ENCODE measurements at places on chromosomes 7 and 10. TPM values are rescaled to one million over a fixed set of nuclear protein-coding genes. Genes with fewer than 3 reads are reported as not detected.

WNT8B gene
- total RNA-seq, result not detected

CDC14C gene
- 0.29 TPM for total RNA-seq

GRCh38 chr7:102872460-102872859 lies 40.3 kb upstream of the LRRC17 start:
- DNase-seq, result peak; percentile 71

DNA sequence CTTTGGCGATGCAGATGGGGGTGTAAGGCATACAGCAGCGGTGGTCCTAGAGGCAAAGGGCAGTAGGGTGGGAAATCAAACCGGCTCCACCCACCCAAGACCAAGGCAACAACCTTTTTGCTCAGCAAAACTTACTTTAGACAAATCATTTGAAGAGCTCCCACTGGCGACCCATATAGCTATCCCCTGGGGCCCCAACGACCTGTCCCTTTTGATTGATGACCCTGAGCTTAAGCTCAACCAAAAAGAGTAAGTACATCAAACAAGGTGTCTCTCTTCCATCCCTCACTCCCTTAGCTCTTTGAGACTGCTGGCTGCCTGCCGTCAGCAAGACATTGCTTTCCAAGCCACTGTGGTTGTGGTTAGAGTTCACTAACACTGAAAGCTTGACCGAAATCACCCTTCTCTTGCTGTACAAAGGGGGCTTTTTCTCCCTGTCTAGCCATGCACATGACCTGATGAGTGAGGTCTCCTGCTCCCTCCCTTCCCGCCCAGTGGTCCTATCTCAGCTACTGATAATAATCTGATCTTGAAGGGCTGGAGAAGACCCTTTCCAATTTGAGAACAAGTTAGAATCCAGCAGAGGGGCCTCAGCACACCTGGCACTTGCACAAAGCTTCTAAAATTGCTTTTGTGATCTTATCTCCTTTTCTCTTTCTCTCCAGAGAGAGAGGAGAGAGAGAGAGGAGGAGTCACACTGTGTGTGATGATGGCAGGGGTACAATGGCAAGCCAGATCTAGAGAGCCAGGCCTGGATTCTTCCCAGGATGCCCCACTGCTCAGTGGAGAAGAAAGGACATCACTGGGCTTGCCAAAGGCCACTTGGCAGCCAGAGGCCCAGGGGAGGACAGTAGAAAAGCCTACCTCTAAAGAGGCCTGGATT lies 42.2 kb downstream of the XPNPEP1 start:
- no peak for DNase-seq

- DNase-seq, result no peak
Measured at GRCh38 chr7:145092766-145093165, 256.9 kb upstream of the TPK1 start.

DNA sequence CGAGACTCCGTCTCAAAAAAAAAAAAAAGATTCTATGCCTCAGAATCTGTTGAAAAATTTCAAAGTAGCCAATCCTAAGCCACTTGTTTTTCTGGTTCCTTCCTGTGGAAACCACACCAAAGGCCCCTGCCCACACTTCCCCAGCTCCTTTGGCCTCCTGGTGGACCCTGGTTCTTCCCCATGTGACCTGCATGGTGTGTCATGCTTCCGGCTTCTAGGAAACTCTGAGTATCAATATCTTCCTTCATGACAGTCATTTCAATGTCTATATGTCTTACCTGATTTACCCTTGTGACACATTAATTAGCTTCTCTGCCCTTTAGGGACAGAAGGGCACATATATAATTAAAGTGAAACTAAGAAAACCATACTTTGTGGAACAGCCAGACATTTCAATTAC lies 80.4 kb upstream of the GRB10 start:
- no peak for DNase-seq

DNA sequence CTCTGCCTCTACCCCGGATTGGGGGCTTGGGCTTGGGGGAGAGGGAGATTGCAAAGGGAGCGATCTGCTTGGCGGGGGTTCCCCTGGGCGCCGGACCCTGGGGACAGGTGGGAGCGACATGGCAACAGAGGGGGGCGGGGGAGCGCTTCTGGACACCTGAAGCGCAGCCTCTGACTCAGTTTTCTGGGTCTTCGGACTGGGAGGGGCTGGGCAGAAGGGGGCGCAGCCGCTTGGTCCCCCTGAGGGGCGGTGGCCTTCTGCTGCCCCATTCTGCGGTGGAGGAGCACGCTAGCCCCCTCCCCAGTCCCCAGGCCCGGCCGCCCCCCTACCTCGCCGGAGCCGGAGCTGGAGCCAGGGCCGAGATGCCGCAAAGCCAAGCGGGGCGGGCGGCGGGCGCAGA lies 380 bp downstream of the NAT16 start:
- DNase-seq, result no peak

DNA sequence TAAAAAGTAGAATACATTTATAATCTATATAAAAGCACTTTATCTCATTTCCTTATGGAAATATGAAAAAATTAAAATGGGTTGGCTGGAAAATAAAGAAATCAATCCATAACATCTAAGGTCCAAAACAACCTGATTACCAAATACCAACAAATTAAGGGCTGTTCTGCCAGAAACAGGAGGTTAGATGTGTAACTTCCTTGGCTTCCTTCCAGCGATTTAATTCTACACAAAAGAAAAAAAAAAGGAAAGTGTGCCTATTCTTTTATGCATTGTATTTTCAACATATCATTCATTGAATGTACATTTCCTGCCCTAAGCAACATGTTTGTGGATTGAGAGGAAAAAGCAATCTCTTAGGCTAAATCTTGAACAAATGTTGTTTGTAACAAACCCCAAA lies 36.2 kb upstream of the USP6NL start:
- no peak for DNase-seq

ARHGEF35 gene
- total RNA-seq, result 3.6 TPM

PDLIM1 gene
- 25.0 TPM for total RNA-seq

DNA sequence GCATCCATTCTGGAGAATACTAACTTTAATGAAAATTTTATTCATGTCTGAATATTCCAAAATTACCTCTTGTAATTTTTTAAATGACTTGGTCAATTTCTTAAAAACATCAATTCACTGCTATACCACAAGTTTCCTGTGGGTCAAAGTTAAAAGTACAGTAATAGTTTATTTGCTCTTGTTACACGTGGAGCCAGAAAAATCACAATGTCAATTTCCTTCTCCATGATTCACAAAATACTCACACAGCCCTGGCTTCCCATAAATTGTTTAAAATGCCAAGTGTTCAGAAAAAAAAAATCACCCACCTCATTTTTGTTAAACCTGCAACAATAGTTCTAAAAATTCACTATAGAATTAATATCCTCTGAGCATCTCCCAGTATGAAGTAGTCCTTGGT lies 139.5 kb upstream of the GRM3 start:
- no peak for DNase-seq

ZNF485 gene
- total RNA-seq, result 4.7 TPM

AFAP1L2 gene
- total RNA-seq, result not detected

GRCh38 chr7:101832205-101832631 lies 14.8 kb downstream of the CUX1 start:
- DNase-seq, result no peak

GRCh38 chr7:117008886-117009531 lies 55.7 kb downstream of the ST7 start:
- DNase-seq, result no peak

DNA sequence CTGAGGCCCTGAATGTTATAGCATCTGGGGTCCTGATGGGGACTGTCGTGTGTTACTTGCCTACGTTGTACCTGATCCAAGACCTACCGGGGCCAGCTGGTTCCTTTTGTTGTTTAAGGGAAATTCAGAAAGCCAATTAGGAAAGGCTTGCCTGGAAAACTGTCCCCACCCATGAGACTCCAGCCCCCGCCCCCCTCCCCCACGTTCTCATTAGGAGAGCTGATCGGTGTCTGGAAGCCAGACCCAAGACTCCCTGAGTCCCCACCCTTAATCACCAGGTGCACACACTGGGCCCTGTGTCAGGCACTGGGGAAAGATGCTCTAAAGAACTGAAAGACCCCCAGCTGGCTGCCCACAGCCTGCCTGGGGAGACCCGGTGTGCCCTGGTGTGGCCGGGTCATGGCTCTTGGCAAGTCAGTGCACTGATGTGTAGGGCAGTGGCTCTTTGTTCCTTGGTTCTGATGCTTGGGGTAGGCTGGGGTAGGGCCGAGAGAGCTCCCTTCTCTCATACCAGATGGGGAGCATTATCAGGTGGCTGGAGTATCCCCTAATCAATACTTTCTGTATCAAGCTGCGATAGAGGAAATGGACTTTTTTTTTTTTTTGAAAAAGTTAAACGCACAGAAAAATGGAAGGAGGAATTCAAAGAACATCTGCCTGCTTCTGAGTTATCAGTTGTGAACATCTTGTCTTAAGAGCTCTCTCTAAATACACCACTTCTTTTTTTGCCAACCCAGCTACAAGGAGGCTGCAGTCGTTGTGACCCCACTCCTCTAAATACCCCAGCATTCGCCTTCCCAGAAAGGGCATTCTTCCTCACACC lies 16.9 kb downstream of the TSPAN15 start:
- DNase-seq, result peak; percentile 34

GRCh38 chr10:88249450-88249849 lies 333.7 kb downstream of the RNLS start:
- no peak for DNase-seq

PCDH15 gene
- not detected for total RNA-seq

- DNase-seq, result no peak
Measured at GRCh38 chr10:113692271-113692670, 12.6 kb downstream of the CASP7 start.

GRCh38 chr10:70374775-70375614 lies 7.4 kb downstream of the LRRC20 start:
- DNase-seq, result no peak

DNA sequence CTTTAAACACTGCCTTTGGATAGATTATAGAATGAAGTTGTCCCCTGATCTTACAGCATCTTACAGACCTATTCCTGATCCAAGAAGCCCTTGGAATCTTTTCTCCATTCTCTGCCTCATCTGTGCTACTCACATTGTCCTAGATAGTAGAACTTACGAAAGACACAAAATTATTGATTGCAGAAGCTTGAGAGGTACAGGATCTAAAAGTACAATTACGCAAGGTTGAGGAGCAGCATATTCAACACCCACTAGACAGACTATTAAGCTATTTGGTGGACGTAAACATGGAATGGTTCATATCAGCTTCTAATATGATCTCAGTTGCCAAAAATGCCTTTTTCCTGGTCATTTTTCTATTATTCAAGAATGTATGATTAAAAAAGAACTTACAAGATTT lies 90.5 kb upstream of the SEM1 start:
- DNase-seq, result no peak

DNA sequence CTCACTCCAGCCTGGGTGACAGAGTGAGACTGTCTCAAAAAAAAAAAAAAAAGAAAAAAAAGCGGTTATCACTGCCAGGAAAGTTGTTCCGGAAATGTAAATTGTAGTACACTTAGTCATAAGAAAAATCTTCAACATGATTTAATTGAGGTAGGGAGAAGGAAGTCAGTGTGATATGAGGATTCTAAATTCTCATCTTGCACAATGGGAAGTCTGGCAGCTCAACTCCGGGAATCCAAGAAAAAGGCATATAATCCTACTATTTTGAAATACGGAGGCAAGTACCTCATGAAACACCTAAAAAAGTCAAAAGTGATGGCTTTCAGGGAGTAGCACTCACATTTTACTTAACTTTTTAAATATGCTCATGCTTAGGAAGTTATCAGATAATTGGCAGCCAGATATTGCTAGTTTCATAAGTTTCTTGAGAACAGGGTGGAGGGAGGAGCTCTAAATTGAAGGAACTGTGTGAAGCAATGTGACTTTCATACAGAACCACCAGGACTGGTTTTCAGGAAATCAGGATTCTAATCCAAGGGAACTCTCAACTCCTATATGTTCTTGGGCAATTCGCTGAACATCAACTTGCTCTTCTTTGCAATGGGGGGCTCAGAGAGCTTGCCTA lies 2.7 kb upstream of the C7orf25 start:
- DNase-seq, result no peak

GRCh38 chr10:65945061-65945460 lies 980.8 kb upstream of the LRRTM3 start:
- DNase-seq, result no peak

DNA sequence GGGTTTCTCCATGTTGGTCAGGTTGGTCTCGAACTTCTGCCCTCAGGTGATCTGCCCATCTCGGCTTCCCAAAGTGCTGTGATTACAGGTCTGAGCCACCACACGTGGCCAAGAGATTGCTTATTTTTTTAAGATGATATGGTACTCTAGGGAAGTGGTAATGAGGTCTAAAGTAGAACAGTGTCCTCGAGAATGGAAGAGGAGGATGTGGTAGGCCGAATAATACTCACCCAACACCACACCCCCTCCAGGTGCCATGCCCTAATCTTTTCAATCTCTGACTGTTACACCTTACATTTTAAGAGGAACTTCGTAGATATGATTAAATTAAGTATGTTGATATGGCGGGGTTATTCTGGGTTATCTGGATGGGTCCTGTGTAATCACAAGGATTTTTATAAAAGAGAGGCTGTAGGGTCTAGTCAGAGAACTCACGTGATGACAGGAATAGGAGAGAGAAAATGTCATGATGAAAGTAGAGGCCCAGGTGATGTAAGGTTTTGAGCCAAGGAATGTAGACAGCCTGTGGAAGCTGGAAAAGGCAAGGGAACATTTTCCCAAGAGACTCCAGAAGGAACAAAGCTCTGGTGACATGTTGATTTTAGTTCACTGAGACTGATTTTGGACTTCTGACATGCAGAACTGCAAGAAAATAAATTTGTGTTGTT lies 29.5 kb downstream of the CDK13 start:
- DNase-seq, result no peak

- peak; percentile 97 for DNase-seq
Measured at GRCh38 chr10:75395066-75395931, 6.3 kb downstream of the ZNF503 start.

GRCh38 chr10:50508315-50509051 lies 115.3 kb downstream of the SGMS1 start:
- peak; percentile 58 for DNase-seq

BICC1 gene
- total RNA-seq, result 254 TPM

- DNase-seq, result peak; percentile 52
Measured at GRCh38 chr10:10777279-10777678, 240.4 kb upstream of the CELF2 start.

All from osteoblast (primary cell).